ENCODE measurements at places on chromosomes 4 and X. TPM values are rescaled to one million over a fixed set of nuclear protein-coding genes. Genes with fewer than 3 reads are reported as not detected.

GRCh38 chr4:54539500-54540029 is 118.2 kb upstream of the KIT start:
- H3K4me3 ChIP-seq: no peak overlapping the region
- no peaks in the 10 kb centered on the region for H3K36me3 ChIP-seq
- H3K27ac ChIP-seq: peak overlapping the region; percentile 19
- DNase-seq: peak; percentile 91
- H3K4me1 ChIP-seq: no peaks in the 10 kb centered on the region

- peaks cover 9% of the 10 kb centered on the region for H3K27me3 ChIP-seq
- no peak overlapping the region for H3K27ac ChIP-seq
- DNase-seq: no peak
- H3K36me3 ChIP-seq: no peaks in the 10 kb centered on the region
- H3K4me3 ChIP-seq: no peak overlapping the region
- H3K4me1 ChIP-seq: no peaks in the 10 kb centered on the region
Measured at GRCh38 chrX:149003863-149004660, 501.0 kb downstream of the IDS start.

- no peak overlapping the region for H3K4me3 ChIP-seq
- no peaks in the 10 kb centered on the region for H3K4me1 ChIP-seq
- no peak for DNase-seq
- H3K27ac ChIP-seq: no peak overlapping the region
- H3K36me3 ChIP-seq: no peaks in the 10 kb centered on the region
Measured at GRCh38 chr4:110867251-110867960, 244.5 kb upstream of the PITX2 start.

DNA sequence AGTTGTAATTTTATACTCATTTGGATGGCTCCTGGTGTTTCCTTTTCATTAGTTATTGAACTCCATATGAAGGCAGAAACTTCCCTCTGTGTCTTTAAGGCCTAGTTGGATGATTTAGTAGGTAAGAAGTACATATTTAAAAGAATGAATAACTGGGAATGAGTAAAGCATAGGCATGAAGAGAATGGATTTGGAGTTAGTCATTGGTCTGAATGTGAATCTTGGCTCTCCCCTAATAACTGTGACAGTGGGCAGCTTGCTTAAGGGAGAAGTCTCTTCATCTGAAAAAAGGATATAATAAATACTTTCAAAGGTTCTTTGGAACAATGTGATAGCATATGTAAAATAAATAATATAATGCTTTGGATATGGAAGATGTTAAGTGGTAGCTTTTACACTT is 13.2 kb downstream of the SNX25 start:
- H3K4me1 ChIP-seq: peaks cover 6% of the 10 kb centered on the region
- no peaks in the 10 kb centered on the region for H3K27me3 ChIP-seq
- no peak overlapping the region for H3K4me3 ChIP-seq
- H3K36me3 ChIP-seq: no peaks in the 10 kb centered on the region

DNA sequence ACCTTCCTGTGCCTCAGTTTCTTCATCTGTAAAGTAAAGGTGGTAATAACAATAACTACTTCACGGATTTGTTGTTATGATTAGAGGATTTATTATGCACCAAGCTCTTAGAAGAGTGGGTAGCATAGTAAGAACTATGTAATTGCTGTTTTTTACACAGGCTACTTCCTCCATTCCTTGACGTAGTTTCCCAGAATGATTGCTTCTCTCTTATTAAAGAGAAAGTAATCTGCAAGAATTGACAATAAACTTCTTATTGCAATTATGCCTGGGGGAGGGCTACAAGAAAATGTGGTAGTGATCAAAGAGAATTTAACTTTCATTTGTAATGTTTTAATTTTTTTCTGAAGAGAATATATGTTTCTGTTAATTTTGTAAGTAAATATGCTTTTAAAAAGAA is 238.7 kb downstream of the GASK1B start:
- H3K4me3 ChIP-seq: no peak overlapping the region
- no peaks in the 10 kb centered on the region for H3K27me3 ChIP-seq
- no peaks in the 10 kb centered on the region for H3K4me1 ChIP-seq
- H3K36me3 ChIP-seq: no peaks in the 10 kb centered on the region
- no peak for DNase-seq
- H3K27ac ChIP-seq: no peak overlapping the region

DNA sequence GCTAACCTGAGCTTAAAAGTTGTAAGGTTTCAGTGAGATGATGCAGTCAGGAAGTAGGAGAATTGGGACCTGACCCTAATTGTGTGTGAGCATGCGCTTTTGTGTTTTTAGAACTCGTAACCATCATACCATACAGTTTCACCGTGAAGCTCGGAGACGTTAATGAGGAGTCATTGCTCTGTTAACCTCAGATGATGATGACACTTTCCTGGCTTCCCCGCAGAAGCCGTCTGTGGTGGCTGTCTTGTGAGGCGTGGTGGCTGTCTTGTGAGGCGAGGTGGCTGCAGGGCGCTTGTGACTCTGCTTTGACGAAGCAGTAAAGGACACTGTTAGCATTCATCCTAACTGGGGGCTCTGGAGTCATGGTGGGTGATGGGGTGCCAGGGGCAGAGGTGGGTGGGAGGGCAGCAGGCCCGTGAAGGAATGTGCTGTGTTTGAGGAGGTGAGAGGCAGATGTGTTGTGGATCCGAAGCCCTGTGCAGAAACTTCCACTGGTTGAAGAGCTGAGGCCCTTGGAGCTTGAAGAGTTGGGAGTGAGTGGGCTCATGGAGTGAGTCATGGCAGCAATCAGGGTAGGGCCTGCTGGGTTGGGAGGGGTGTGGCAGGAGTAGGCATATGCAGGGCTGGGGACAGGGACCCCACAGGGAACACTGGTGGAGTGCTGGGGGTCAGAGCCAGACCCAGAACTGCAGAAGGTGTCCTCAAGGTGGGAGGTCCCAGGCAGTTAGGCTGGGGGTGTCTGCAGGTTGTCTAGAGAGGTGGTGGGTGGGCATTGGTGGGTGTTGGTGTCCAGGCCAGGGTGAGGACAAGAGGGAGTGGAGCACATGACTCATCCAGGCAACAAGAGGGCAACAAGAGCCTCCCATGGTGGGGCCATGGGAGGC is 57.4 kb downstream of the NSD2 start:
- H3K27ac ChIP-seq: no peak overlapping the region
- DNase-seq: no peak
- no peak overlapping the region for H3K4me3 ChIP-seq
- no peaks in the 10 kb centered on the region for H3K27me3 ChIP-seq
- no peaks in the 10 kb centered on the region for H3K4me1 ChIP-seq

DNA sequence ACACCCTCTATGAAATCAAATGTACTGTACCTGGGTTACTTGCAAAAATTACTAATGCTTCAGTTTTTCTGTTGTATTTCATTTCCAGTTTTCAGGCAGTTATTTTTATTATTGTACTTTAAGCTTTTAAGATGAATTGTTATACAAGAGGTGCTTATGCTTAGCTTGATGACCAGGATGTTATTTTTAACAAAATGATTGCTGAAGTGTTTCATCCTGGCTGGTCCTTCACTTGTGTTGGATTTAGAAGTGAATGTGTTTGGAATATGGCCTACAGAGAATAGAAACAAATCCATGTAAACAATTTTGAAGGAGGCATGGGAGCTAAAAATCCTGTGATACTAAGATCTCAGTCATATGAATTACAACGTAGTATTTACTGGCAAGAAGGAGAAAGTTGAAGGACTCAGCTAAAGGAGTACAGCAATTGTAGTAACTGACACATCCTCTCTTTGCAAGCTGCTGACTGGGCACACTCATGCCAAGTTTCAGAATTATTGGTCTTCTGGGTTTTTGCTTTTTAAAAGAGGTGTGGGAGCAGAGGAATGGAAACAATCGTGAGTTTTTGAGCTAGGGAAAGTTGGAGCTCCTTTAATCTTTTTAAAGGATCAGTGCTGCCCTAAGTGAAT is 9.2 kb downstream of the UBE2A start:
- no peak for DNase-seq
- no peak overlapping the region for H3K4me3 ChIP-seq
- H3K36me3 ChIP-seq: no peaks in the 10 kb centered on the region
- no peaks in the 10 kb centered on the region for H3K27me3 ChIP-seq
- H3K4me1 ChIP-seq: no peaks in the 10 kb centered on the region

Gene CTAG1A
- not detected for polyA plus RNA-seq

Gene MXRA5
- 1.8 TPM for polyA plus RNA-seq

Gene SMARCA1
- polyA plus RNA-seq: 31.0 TPM
